ENCODE measurements at places on chromosomes 12 and 14.

- no peak for DNase-seq
Observed at GRCh38 chr12:132775502-132776229, 14.0 kb upstream of the ANKLE2 start.

GRCh38 chr14:28761438-28762291 lies 4.9 kb upstream of the FOXG1 start:
- DNase-seq, result no peak

- DNase-seq, result peak; percentile 55
Observed at GRCh38 chr14:53217316-53217994, 64.3 kb upstream of the DDHD1 start.

DNA sequence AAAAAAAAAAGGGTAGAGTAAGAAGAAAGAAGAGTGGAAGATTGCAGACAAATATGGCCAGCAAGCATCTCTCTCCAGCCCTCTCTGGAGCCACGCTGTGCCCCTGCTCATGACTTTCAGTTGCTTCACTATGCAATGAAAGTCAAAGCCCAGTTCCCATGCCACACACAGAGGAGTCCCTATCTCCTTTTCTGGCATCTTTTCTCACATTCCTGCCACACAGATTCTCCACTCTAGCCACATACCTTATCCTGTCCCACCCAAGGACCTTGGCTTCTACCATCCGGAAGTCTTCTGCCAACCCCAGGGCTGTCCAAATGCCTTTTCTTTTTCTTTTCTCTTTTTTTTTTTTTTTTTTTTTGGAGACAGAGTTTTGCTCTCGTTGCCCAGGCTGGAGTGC lies 39.3 kb upstream of the CAPRIN2 start:
- no peak for DNase-seq

- DNase-seq, result peak; percentile 23
Observed at GRCh38 chr14:64294672-64295413, 672 bp upstream of the ESR2 start.

DNA sequence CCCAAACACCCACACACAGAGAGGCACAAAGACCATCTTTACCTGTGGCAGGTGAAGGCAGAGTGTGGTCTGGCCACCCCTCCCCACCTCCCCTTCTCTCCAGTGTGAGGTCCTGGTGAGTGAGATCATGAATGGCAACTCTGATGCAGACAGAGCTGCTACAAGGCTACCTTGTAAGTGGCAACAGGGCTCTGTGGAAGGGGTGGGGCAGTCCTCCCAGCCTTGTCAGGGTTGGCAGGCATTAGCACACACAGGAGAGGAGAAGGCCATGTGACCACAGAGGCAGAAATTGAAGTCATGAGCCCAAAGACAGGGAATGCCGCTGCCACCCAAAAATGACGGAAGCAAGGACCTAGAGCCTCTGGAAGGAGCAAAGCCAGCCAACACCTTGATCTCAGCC lies 30.7 kb downstream of the VWF start:
- no peak for DNase-seq

DNA sequence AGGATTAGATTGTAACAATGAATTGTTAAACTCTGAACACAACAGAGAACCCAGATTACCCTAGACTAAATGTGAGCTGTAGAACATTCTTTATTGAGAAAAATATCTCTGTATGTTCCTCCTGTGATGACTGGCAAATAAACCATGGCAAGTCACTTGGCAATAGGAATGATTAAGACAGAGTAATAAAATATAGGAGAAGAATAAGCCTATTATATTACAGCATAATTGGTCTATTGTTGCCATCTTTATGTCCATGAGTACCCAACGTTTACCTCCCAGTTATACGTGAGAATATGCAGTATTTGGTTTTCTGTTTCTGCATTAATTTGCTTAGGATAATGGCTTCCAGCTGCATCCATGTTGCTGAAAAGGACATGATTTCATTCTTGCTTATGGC lies 211.2 kb upstream of the AVPR1A start:
- no peak for DNase-seq

DNA sequence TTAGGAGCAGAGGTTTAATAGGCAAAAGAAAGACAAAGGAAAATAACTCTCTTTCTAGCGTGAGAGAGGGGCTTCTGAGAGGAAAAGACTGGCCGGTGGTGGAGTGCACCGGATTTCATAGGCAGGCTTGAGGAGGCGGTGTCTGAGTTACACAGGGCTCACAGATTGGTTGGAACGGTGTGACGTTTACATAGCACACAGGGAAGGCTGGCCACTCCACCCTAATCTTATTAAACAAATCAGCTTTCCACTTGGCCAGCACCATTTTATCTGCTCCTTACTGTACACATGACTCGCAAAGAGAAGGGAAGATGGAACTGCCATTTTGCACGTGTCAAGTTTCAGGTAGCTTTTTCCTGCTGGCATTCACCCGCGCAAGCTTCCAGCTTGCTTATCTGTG lies 587.7 kb downstream of the RPL10L start:
- no peak for DNase-seq

GRCh38 chr14:95231966-95232633 lies 74.8 kb upstream of the DICER1 start:
- DNase-seq, result no peak

- DNase-seq, result no peak
Observed at GRCh38 chr12:42021469-42021868, 123.2 kb downstream of the GXYLT1 start.

DNA sequence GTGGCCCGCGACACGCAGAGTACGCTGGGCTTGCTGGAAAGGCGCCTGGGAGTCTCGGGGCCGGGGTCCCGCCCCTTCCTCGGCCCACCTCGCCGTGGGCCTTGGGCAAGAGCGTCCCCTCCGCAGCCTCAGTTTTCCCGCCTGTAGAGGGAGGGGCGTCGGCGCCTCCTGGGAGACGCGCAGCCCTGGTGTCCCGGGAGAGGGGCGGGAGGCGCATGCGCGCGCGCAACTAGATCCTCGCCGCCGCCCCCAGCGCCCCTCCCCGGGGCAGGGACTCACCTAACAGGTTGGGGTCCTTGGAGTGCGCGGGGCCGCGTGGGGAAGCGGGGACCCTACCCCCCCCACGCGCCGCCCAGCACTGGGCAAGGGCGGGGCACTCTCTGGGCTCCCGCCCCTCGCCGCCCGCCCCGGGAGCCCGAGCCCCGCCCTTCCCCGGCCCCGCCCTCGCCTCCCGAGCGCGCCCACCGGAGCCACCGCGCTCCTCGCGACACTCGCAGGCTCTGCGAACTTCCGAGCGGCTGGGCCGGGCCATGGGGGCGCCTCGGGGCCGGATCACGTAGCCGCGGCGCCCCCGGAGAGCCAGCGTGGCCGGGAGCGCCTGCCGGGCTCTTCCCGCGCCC lies at the start of gene KIF26A:
KIF26A (plus strand) TSS at position 490 of the 620 bp plus-strand sequence. CDS start 136 bp downstream, outside the sequence.
- DNase-seq, result peak; percentile 25

DNA sequence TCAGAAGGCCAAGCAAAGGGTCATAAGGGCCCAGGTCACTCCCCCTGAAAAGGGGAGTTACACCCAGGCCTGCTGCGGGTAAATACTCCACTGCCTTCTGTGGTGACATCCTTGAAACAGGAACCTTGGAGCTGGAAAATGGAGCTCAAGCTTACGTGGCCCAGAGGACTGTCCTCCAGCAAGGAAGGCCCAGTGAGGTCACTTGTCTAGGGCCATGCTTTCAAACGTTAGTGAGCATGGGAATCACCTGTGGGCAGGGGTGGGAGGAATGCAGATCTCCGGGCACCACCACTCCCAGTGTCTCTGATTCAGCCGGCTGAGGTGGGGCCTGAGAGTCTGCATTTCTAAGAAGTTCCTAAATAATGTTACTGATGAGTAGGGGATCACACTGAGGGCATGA lies 140.5 kb upstream of the CCND2 start:
- no peak for DNase-seq

- no peak for DNase-seq
Observed at GRCh38 chr12:96007729-96008128, 11.6 kb upstream of the HAL start.

DNA sequence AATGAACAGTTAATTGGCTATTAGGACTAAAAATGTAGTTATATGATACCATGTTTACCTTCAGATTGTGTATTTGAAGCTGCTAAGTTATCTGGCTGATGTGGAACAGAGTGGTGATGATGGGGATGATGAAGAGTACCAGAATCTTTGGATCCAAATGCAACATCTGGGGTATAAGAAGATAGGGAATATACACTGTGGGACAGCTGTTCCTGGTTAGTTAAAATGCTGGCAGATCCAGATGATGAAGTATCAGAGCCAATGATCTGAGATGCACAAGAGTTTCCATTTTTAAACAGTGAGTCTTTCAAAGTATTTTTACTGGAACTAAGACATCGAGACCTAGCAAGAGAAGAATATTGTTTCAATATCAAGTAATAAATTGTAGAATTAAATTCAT lies 31.6 kb downstream of the SENP1 start:
- DNase-seq, result no peak

- no peak for DNase-seq
Observed at GRCh38 chr12:10717410-10717809, 5.7 kb downstream of the YBX3 start.

DNA sequence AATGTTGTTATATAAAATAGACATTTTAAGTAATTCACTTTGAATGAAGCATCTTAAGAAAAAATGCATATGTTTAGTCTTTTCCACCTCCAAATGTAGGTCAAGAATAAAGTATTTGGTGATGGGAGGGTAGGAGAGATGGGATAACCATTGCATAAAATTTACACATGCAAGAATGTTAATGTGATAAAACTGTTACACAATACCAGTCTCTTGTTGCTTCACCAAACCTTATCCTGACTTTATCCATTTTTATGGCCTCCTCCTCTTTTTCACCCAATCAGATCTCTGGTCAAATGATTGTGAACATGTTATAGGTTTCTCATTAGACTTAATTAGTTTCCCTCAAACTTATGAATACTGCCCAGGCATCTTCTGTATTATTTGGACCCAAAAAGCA lies 994.5 kb upstream of the FLRT2 start:
- DNase-seq, result no peak

GRCh38 chr12:113075137-113075683 lies 18.7 kb downstream of the DTX1 start:
- DNase-seq, result no peak

DNA sequence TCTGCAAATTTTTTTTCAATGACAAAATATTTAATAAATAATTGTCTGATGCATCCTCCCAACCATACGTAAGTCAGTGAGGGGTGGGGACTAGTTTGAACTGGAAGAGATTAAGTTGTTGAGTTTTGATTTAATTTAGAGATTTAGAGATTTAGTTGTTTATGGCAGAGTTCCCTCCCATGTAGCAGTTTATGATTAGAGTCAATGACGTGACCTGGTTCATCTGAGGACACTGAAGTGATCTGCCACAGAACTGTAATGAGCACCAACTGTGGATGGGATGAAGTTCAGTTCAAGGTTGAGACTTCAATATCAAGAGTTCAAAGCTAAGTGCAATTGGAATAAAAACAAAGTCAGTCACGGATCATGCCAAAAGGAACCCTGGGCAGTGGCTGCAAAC lies 609.3 kb downstream of the NOVA1 start:
- DNase-seq, result no peak

GRCh38 chr14:55127460-55127951 lies 1.5 kb upstream of the LGALS3 start:
- peak; percentile 85 for DNase-seq

DNA sequence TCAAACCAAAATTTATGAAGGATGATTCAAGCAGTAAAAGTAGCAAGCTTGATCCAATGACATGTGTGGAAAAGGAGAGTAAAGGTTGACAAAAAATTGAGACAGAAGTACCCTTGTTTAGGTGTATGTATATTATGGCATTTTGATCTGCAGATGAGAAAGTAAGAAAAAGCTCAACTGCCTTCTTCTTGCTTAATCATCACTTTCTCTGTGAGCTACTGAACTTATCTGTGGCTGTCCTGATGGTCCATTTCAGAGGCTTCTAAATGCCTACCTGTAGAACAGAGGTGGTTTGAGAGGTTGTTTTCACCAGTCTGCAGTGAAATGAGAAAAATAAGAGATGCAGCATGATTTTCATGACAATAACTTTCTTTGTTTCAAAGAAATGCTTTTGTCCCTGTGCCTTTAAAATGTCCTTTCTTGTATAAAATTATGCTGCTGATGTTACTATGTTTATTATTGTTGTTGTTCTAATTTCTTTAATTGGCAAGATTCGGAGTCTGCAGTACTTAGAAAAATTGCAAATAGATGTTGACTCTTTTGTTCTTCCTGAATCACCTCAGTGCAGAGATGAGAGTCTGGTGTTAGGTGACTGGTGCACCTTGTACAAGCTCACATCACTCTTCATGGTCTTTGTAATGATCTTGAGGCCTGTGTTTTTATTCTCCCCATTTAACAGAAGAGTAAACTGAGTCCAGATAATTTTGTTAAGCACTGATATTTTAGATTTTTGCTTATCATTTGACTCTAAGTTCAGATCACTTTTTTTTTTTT lies 821.9 kb downstream of the VRK1 start:
- no peak for DNase-seq

DNA sequence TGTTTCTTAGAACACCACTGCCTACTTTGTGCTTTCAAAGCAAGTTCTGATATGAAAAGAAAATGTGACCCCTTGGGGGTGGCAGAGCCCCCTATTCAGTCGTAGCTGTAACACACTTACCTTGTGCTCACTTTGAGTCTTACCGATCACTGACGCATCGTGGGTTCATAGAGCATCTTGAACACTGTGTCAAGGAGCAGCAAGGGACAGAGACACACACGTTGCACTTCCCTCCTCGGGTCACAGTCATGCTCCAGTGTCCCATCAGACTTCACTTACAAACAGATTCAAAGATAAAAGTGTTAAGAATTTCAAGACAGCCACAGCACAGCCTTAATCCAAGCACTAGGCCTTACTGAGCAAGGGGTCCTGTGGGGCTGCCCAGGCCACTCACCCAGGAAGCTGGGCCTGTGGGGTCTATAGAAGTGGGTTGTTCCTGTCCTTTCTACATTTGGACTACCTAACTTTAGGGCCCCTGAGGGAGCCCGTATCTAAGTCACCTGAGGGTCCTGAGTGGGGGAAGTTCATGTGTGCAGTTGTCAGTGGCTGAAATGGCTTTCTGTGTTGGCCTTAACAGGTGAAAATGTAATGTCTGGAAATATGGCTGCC lies 75.4 kb upstream of the BDKRB2 start:
- DNase-seq, result no peak

DNA sequence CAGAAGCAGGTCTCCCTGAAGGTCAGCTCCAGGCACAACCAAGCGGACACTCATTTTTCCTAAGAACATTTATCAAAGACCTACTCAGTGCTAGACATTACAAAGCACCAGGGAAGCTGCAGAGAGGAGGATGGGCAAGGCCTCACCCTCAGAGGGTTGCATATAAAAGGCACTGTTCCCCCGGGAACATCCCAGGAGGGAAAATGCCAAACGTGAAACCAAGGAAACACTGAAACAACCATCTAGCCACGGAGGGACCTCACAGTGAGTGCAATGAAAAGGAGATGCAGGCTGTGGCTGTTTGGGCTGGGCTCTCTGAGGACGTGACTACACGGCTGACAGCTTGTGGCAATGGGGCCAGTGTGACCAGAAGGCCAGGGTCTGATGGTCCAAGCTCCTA lies 117.4 kb upstream of the VASH1 start:
- DNase-seq, result no peak

- no peak for DNase-seq
Observed at GRCh38 chr12:56487448-56488040, 417 bp downstream of the GLS2 start.

GRCh38 chr12:92899386-92900001 lies 29.6 kb downstream of the EEA1 start:
- peak; percentile 91 for DNase-seq

GRCh38 chr14:32761381-32761968 lies 177.2 kb upstream of the NPAS3 start:
- DNase-seq, result no peak

All from trophoblast cell (in vitro differentiated cells and primary cell).